ENCODE measurements at places on chromosomes 6 and 20. TPM values are rescaled to one million over a fixed set of nuclear protein-coding genes. Genes with fewer than 3 reads are reported as not detected.

Gene ADGB
- not detected for total RNA-seq

Gene MEI4
- not detected for total RNA-seq

Gene TMEM200A
- 3.4 TPM for total RNA-seq

Gene SASH1
- total RNA-seq = 12.3 TPM

Gene EFCAB8
- under 0.01 TPM for total RNA-seq

Gene SLC35F1
- total RNA-seq = 0.15 TPM

Gene BFSP1
- 2.7 TPM for total RNA-seq

Gene MYB
- total RNA-seq = 0.45 TPM

Gene HUS1B
- total RNA-seq = 0.17 TPM

Gene ANGPT4
- total RNA-seq = under 0.01 TPM

Gene HIVEP2
- 4.5 TPM for total RNA-seq

Gene C6orf132
- total RNA-seq = 5.9 TPM

Gene CST5
- not detected for total RNA-seq

Gene FOXF2
- total RNA-seq = 16.4 TPM

Gene SAPCD1
- 5.8 TPM for total RNA-seq

Gene OOEP
- not detected for total RNA-seq

Data from bronchus fibroblast of lung (primary cell).